Omental fat pad (tissue), 4 donors: ENCODE measurements at places on chromosomes 3 and 15.

DNA sequence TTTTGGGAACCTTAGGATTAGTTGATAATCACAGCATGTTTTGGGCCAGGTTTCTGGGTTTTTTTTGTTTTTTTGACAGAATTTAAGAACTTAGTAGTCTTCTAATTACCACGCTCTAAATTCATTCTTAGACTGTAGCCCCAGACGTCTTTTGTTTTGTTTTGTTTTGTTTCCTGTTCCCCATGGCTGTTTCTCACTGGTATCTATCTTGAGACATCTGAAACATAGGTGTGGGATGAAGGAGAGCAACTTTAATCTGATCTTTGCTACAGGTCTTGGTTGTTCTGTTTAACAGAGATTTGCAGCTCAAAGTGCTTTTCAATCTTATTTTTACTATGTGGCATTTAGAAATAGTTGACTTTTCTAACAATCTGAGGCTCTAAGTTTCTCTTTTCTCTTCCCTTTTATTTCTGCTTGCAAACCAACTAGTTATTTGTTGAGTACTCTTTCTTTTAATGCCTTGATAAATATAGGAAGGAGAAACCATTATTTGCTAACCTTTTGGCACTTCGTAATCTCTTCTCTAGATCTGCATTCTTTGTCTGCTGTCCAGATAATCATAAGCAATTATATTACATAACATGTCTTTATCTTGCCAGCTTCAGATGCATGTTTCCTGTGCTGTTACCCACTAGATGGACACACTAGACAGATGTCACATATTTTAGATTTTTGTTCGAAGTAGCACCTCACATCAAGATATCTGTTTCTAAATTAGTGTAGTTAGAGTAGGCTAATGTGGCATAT is 40.9 kb downstream of the FBXL2 start:
- no peak for DNase-seq

- no peak for DNase-seq
Measured at GRCh38 chr3:187021748-187022402, 91.5 kb downstream of the ST6GAL1 start.

DNA sequence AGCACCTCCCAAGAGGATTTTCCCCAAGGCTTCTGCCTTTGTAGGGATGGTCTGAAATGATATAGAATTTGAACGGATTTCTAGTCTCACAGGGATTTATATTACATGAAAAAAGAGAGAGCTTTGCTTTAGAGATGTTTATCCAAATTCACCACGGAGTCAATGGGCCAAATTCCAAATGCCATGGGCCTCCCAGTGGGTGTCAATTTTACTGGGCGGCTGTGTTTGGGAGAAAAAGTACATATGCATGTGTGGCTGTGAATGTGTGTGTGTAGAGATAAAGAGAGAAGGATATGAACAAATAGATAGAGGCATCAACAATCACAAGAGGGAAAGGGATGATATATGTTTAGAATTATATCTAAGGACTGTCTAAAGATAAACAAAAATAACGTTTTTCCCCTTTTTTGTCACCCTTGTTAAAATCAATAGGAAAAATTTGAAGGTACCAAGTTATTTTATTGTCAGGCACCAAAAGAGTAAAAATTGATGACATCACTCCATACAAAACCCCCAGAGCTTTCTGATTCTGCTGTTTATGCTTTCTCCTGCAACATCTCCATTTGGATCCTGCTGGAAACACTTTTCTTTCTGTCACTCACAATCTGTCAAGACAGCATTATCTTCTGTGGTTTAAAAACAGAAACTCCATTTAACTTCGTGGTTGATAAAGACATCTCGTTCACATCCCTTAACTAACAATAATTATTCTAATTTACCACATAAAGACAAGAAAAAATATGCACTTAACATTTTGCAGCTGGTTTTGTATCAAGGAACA is 160.7 kb downstream of the FHIT start:
- no peak for DNase-seq

GRCh38 chr3:68958932-68959331 is 26.6 kb upstream of the TAFA4 start:
- no peak for DNase-seq

GRCh38 chr3:64223791-64224745 is 1.2 kb downstream of the PRICKLE2 start:
- no peak for DNase-seq

DNA sequence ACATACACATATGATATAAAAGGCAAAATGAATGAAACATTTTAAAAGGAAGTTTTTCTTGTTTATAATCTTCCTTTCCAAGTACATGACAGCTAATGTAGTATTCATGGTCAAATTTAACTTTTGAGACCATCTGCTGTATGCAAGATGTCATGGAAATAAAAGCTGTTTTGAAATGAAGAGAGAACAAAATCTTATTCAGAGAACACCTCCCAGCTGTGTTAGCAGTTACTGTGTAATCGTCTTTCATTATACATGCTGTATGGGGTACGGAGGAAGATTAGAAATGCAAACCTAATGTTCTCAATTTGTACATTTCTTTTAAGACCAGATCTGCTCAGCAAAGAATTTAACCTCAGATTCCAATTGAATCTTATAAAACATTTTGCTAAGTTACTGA is 1182.3 kb downstream of the OTOL1 start:
- no peak for DNase-seq

DNA sequence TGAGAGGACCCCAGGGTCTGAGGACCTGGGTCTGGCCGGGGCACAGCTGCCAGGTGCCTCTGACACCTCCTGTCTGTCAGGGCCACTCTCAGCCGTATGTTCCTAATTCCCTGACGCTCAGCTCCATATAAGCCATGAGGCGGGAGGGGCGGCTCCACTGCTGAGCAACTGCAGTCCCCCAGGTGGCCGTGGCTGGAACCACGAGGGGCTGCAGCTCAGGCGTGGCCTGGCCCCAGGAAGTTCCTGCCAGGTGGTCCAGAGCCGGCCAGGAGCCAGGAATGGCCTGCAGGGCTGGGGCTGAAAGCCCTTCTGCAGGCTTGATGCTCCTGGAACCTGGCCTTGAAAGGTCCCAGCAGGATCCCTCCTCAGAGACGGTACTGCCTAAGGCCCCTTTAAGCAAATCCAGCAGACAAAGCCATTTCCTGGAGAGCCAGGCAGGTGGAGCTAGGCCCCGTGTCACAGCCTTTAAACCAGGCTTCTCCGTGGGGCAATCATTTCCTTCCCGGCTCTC is 118.0 kb downstream of the CHSY1 start:
- no peak for DNase-seq

- DNase-seq: no peak
Measured at GRCh38 chr3:49531715-49532114, 22.6 kb upstream of the BSN start.

GRCh38 chr3:140706360-140706759 is 28.5 kb downstream of the TRIM42 start:
- no peak for DNase-seq

DNA sequence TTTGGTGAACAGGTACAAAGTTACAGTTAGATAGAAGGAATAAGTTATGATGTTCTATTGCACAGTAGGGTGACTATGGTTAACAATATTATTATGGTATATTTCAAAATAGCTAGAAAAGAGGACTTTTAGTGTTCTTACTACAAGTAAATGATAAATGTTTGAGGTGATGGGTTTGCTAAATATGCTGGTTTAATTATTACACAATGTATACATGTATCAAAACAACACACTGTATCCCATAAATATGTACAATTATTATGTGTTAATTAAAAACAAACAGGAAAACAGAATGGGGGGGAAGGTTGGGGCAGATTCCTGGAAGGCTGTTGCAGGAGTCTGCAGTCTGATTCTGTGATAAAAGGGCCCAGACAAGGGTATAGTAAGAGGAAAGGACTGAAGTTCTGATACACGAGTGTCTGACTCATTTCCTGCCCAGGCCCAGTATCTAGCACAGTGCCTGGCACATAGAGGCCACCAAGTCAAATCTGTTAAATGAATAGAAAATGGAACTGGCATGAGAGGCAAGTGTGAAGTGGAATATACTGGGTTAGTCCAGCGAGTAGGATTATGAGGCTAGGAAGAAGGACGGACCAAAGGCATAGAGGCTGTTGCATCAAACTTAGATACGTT is 7.2 kb upstream of the ENTPD3 start:
- no peak for DNase-seq

GRCh38 chr15:41949401-41950126 is 22.8 kb downstream of the EHD4 start:
- DNase-seq: no peak

DNA sequence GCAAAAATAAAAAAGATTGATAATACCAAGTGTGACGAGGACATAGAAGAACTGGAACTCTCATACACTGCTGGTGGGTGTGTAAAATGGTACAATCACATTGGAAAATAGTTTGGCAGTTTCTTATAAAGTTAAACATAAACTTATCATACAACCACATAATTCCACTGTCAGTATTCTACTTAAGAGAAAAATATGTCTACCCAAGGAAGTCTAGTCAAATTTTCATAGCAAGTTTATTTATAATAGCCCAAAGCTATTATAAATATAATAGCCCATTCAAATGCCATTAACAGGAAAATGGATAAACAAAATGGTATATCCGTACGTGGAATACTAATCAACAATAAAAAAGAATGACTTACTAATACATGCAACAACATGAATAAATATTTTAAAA is 40.6 kb upstream of the BCL2A1 start:
- DNase-seq: no peak

DNA sequence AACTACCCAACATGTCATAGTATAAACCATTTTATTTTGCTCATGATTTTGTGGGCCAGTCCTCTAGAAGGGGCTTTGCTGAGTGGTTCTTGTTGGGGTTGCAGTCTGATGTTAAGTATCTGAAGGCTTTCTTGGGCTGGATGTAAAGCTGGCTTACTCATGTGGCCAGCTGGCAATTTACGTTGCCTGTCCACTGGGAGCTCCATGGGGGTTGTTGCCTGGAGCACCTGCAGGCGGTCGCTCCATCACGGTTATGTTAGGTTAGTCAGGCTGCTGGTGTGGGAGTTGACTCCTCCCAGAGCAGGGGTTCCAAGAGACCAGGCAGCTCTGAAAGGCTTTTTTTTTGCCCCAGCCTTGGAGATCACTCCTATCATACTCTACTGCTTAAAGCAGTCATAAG is 98.1 kb downstream of the NR1D2 start:
- no peak for DNase-seq

DNA sequence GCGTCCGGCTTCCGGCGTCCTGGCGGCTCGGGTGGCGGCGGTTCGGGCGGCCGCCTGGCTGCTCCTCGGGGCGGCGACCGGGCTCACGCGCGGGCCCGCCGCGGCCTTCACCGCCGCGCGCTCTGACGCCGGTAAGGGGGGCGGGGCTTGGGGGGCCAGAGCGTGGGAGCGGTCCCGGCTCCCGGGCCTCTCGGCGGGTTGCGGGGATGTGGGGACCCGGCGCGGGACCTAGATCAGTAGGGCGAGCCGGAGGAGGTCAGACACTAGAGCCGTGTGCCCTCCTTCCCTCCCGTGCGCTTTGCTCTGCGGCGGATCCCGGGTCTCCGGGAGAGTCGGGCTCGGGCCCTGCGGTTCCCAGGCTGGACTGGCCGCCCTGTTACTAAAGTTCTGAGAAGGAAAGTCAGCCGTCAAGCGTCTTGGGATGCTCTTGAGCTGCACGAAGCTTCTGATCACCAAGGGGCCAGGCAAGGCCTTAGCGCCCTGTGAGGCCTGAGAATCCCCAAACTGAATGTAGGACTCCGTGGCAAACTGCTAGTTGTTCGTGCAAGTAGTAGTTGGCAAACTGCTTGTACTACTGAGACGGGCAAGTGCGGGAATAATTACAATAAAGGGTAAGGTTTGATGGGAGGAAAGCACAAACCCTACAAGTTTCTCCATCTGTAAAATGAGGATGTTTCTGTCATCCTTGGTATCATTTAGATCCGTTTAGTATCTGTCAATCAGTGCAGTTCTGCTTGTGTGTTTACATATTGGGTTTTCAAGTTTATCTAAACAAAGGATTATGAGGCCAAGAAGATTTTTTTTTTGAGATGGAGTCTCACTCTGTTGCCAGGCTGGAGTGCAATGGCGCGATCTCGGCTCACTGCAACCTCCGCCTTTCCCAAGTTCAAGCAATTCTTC is 587 bp downstream of the PIGX start:
- DNase-seq: peak; percentile 38

DNA sequence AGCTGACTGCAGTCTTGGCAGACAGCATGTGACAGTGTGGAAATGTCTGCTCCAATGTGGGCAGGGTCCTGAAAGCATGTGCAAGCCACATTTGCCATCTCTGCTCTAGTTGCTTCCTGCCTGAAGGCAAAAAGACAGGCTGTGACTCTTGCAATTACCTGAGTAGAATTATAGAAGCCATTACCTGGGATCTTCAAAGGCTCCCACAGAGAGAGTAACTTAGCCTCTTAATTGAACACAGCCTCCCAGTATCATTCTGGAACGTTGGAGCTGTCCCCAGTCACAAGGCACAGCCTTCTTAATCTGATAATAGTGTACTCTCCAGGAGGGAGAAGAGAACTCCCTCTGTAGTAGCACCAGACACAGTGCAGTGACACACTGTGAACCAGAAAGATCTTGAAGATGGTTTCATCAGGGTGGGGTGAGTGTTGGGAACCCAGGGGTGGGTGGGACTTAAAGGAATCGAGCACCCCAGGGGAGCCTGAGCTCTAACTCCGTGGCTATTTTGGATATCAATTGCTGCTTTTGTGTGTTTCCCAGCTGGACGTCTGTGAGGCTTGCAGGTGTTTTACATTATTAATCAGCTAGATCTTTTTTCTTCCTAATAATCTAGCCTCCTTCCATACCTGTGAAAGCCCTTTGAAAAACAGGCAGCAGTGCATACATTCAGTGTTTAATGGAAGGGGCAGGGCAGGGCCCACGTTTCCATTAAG is 40.6 kb upstream of the GLCE start:
- no peak for DNase-seq

GRCh38 chr15:87777054-87777561 is 479.4 kb downstream of the NTRK3 start:
- DNase-seq: no peak

DNA sequence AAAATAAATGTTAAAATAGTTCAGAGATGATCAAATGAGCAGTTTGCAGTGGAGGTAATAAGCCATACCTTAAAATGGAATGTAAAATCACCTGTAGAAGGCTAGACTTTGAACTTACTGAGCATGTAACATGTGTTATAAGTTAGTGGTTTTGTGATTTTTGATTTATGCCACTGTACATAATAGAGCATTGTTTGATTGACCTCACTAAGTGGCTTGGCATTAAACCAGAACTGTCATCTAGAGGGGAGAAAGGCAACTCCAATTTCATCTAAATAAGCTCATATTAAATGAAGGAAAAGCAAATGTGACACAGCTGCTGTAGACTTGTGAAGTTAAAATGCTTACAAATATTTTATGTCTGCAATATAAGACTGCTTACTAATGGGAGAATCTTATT is 387.9 kb downstream of the ZIC1 start:
- no peak for DNase-seq

DNA sequence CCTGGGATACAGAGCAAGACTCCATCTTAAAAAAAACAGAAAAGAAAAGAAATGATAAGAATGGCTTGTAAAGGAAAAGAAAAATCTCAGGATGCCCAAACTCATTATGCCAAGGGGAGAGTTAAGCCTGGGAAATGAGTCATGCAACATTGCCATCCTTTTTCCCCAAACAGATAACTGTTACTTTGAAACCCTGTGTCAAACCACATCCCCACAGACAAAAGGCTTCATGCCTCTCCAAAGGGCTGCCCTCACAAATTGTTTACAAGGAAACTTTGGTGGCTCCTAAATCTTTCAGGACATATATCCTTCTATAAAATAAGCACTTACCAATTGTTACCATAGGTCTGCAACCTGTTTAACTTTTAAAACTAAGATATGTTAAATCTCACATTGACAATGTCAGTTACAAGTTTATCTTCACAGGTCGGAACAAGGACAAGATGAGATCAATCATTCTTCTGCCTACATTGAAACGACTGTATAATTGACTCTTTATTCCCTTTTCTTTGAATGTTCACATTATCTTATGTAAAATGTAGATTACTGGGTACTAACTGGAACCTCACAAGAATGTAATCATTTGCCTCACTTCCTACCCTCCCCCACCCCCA is 18.6 kb upstream of the SENP7 start:
- DNase-seq: no peak
